ENCODE measurements at places on chromosomes 7 and 10.
A peak's percentile ranks its signal among the peaks of the same experiment; 100 is the strongest.

DNA sequence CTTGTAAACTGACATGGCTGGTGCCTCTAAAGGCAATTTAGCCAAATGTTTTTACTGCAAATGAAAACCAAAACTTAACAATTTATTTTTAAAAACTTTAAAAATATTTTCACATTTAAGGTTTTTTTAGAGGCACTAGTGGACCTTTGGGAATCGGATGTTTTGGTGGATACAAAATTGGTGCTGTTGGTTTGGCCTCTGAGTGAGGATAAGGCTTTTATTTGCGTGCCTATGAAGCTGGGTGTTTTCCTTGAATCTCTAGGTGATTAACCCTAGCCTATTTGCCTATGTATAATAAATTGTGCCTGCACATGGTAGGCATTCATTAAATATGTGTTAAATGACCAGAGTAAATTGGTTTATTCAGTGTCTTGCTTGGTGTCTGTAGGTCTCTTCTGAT lies 2.9 kb upstream of the SGCE start:
- no peak for DNase-seq

- no peak for DNase-seq
Measured at GRCh38 chr7:137577184-137577583, 233.7 kb upstream of the PTN start.

GRCh38 chr10:115895166-115895565 lies 377.8 kb downstream of the GFRA1 start:
- no peak for DNase-seq

- DNase-seq: no peak
Measured at GRCh38 chr7:77200542-77200941, 923 bp upstream of the FGL2 start.

GRCh38 chr10:50622706-50623662 lies 772 bp downstream of the SGMS1 start:
- DNase-seq: no peak

DNA sequence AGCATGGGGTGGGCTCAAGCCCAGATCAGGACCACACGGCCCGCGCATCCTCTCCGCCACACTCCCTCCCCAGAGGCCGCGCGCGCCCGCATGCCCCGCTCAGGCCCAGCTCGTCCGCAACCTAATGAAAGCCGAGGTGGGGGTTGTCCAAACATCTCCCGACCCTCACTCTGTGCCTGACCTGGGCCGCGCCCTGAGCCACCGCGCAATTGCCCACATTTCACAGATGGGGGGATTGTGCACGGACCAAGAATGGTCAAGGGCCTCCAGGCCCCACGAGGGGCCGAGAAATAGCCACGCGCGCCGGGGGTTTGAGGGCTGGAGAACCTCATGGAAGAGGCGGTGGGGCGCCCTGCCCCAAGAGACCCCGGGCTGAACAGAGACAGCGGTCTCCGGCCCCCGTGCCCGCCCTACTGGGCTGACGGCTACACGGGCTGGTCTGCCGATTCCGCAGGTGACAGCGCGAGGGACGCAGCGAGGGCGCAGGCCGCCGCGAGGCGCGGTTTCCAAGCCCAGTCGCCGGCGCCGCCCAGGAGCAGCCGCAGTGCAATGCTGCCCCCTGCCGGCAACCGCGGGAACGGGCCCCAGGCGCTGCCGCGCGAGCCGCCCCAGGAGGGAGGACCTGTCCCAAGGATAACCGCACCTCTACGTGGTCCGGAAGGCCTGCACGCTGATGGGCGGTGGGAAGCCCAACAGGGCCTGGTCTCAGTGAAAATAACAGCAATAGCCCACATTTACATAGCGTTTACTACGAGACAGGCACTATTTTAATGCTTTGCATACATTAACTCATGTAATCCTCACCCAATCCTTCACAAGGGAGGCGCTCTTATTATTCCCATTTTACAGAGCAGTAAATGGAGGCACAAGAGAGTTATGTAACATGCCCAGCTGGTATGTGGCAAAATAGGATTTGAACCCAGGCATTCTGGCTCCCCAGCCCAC lies 10.5 kb upstream of the GRID1 start:
- peak; percentile 49 for DNase-seq

DNA sequence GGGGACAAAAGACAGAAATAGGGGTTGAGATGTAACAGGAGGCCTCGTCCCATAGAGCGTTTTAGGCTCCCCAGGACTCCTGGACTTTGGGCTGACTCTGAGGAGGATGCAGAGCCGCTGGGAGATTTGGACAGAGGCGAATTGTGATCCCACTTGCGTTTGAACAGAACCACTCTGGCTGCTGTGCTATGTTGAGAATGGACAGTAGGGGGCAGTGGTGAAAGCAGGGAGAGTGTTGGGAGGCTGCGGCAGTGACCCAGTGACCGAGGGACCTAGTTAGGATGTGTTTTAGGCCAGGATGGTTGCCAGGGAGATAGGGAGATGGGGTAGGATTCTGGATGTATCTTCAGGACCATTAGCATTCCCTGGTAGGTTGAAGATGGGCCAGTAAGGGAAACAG lies 271.6 kb downstream of the CCDC3 start:
- no peak for DNase-seq

GRCh38 chr7:27714831-27715444 lies 25.0 kb upstream of the TAX1BP1 start:
- no peak for DNase-seq

- no peak for DNase-seq
Measured at GRCh38 chr10:131700032-131700431, 200.8 kb upstream of the PPP2R2D start.

DNA sequence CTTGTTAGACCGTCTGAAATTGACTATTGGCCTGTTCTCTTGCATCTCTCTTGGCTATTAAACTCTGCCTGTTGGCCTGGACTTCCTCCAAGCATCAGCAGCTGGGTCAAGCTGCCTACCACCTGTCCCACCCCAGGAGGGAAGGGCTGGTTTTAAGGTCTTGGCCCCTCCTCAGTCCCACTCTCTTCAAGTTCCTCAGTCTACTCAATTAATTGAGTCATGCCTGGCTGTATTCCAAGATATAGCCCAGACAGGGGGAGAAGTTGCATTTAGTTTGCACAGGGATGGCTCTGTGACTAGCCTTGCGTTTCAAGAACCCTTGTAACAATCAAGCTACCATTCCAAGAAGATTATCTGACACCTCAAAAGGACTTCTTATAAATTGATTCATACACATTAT lies 113.8 kb upstream of the GLI3 start:
- DNase-seq: no peak

DNA sequence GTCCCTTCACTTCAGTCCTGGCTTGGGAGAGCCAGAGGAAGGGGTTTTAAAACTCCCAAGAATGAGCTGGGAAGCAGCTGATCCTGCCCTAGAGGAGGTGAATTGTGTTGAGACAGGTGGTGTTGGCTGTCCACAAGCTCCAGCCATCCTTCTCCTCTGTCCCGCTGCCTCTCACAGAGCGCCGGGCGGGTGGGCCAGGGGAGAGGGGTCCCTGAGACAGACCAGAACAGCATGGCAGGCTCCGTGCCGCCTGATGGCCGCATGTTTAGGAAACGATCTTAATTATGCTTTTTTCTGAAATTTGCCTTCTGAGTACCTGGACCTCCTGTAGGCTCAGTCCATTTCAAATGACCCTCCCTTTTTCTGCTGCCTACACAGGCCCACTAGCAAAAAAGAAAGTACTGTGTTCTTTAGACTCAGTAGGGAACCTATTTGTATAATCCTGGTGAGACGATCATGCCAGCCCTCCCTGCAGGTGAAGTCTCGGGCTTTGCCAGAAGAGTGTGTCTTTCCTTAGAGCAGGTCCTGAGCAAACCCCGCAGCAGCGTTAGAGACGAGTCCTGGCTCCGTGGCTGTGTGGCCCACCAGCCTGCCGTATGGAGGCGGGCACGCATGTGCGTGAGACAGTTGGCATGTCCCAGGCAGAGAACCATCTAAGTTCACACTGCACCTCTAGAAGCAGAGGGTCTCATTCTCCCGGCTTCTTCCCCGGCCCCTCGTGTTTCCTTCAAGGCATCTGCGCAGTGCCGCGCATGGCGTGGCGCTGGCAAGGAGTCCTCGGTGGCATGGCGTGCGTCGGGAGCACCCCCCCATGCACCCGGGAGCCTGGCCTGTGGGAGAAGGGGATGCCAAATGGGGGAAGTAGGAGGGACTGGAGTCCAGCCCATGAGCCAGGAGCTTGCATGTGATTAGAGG lies 26.3 kb upstream of the PWWP2B start:
- DNase-seq: no peak

GRCh38 chr7:153934048-153934447 lies 118.2 kb upstream of the DPP6 start:
- DNase-seq: no peak

DNA sequence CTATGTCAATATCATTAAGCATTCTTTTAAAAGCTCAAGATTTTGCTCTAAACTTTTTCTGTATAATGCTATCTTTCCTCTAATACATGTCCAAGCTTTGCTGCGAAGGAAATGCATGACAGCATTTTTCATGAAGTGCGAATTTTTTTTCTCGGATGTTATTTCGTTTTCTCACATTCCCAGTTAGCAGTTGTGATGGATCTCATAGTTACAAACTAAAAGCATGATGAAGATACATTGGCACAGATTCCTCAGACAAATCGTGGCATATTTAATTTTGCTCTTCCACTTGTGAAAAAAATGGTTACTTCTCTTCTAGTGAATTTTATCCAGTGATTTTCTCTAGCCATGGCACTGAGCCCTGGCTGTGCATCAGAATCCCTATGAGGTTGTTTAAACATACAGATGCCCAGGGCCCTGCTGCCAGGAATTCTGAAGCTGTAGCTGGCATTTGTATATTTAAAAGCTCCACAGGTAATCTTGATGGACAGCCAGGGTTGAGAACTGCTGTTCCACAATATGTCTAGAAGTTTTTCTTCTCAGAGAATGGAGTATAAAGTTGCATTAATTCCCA lies 299.8 kb upstream of the NEBL start:
- no peak for DNase-seq

GRCh38 chr10:75512203-75512933 lies 80.9 kb downstream of the LRMDA start:
- DNase-seq: no peak

DNA sequence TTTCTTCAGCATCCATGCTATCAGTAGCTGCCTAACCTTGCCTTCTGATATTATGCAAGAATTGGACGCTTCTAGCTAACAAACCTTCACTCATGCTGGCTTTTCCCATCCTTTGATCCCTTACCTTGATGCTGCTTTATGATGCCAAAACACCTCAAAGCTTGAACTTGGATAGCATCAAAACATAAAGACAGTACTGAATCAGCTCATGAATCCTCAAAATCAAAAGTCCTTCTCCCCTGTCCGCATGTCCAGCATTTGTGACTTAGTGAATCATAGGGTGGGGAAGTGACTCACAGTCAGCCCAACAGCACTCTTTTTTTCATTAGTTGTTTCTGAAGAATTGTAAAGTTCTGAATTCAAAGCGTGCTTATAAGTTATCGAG lies 89.5 kb upstream of the PIK3CG start:
- DNase-seq: no peak

GRCh38 chr7:122310119-122311021 lies 5.8 kb upstream of the FEZF1 start:
- no peak for DNase-seq

DNA sequence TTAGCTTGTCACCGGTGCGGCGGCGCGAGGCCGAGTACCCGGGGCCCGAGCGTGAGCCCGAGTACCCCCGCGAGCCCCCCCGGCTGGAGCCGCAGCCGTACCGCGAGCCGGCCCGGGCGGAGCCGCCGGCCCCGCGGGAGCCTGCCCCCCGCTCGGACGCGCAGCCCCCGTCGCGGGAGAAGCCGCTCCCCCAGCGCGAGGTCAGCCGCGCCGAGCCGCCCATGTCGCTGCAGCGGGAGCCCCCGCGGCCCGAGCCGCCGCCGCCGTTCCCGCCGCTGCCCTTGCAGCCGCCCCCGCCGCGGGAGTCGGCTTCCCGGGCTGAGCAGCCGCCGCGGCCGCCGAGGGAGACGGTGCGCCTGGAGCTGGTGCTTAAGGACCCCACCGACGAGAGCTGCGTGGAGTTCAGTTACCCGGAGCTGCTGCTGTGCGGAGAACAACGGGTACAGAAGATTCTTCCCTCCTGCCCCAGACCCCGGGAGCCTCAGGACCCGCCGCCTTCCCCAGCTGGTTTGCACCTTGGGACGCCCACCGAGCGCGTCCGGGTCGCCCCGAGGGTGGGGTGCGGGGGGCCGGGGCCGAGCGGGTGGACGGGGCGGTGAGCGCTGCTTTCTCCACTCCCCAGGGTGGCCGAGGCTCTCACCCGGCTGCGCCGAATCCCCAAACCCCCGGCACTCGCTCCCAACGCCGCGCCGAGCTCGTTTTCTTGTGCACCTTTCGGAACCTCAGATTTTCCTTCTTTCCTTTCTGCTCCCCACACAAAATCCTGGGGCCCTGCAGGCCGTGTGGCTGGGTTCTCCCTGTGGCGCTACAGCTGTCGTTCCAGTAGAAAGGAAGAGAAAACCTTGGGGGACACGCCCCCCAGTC lies 708 bp downstream of the UBN2 start:
- no peak for DNase-seq

DNA sequence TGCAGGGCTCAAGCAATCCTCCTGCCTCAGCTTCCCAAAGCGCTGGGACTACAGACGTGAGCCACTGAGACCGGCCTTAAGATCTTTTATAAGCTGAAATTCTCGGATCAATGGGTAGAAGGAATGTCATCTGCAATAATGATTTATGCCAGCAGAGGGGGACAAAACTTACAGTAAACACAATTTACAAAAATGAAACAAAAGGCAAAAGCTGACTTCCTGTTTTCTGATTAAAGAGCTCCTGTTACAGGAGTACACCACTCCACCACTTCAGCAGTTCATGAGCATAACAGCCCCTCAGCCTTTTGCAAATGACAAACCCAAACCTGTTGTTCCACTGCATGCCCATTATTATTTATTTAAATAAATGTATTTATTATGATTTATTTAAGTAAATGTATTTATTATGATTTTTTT lies 88.5 kb upstream of the ATP6V0A4 start:
- peak; percentile 33 for DNase-seq

- no peak for DNase-seq
Measured at GRCh38 chr10:78758176-78758575, 310.6 kb upstream of the ZMIZ1 start.

GRCh38 chr10:129605986-129606518 lies 139.0 kb downstream of the MGMT start:
- DNase-seq: no peak

DNA sequence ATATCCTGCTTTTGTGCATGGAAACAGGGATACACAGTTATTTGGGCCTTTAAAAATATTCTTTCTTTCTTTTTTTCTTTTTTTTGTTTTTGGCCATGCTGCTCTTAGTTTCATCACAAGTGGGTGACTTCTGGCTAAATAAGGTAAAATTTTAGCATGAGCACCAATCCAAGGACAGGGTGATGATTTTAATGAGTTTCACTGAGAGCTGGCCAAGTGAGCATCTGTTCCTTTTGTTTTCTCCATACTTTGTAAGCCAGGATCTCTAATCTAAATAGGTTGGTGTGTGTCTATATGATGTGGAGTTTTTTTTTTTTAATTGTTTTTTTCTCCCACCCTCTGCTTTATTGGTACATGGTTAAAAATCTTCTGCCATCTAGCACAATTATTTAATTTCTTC lies 106.8 kb downstream of the POLL start:
- no peak for DNase-seq
